Fibroblast of the aortic adventitia (primary cell): ENCODE measurements at places on chromosomes 3 and 15. TPM values are rescaled to one million over a fixed set of nuclear protein-coding genes. Genes with fewer than 3 reads are reported as not detected.

Gene ACKR4
- total RNA-seq = 11.4 and 175 TPM in 2 replicates

Gene FSTL1
- 765 and 870 TPM in 2 replicates for total RNA-seq

Gene CFAP92
- total RNA-seq = 0.49 TPM in 1 of 2 replicates, not detected in the other

Gene ZNF660
- 2.0 and 6.9 TPM in 2 replicates for total RNA-seq

Gene TMEM45A
- total RNA-seq = 13.7 and 50.6 TPM in 2 replicates

Gene RTP3
- not detected in 2 replicates for total RNA-seq

Gene KLHL40
- not detected in 2 replicates for total RNA-seq
